ENCODE measurements at places on chromosomes 4 and X. TPM values are rescaled to one million over a fixed set of nuclear protein-coding genes. Genes with fewer than 3 reads are reported as not detected.
A peak's percentile ranks its signal among the peaks of the same experiment; 100 is the strongest.

CYTL1 gene
- polyA plus RNA-seq = 0.51 TPM

SSX4B gene
- polyA plus RNA-seq = not detected

DLG3 gene
- polyA plus RNA-seq = 5.6 TPM

GNRHR gene
- polyA plus RNA-seq = 1.8 TPM

PGAM4 gene
- not detected for polyA plus RNA-seq

TMLHE gene
- 6.7 TPM for polyA plus RNA-seq

DSPP gene
- not detected for polyA plus RNA-seq

GPRASP3 gene
- 0.77 TPM for polyA plus RNA-seq

ZNF275 gene
- polyA plus RNA-seq = 216 TPM

POLN gene
- 6.3 TPM for polyA plus RNA-seq

GRCh38 chr4:138959097-138959815 is 56.3 kb upstream of the NOCT start:
- H3K27ac ChIP-seq = no peak overlapping the region
- H3K4me1 ChIP-seq = peaks cover 3% of the 10 kb centered on the region
- H3K4me3 ChIP-seq = no peak overlapping the region
- no peaks in the 10 kb centered on the region for H3K36me3 ChIP-seq

DNA sequence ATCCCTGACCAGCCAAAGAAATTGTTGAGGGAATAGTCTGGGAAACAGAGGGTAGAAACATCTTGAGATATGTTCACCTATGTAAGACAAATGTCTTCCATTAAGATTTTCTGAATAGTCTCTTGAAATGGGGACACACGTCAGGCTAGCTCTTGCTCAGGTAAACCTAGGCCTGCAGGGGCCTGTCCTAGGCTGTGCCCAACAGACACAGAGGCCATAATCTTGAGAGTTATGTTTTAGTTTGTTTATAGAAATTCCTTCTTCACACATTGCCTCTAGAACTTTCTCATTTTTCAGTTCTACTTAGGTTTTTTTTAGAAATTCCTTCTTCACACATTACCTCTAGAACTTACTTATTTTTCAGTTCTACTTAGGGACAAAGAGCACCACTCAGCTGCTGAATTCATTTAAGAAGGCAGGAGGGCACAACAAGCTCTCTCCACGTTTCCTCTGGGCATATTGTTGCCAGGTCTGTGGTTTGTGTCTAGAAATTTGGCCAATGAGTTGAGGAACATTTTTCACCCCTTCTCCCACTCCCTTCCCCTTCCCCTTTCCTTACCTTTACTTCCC is 94.9 kb downstream of the ARHGAP24 start:
- H3K4me3 ChIP-seq = no peak overlapping the region
- H3K4me1 ChIP-seq = no peaks in the 10 kb centered on the region
- no peak overlapping the region for H3K27ac ChIP-seq
- H3K36me3 ChIP-seq = no peaks in the 10 kb centered on the region
- no peak for DNase-seq
- H3K27me3 ChIP-seq = no peaks in the 10 kb centered on the region

GRCh38 chr4:101199507-101200285 is 147.6 kb downstream of the PPP3CA start:
- no peaks in the 10 kb centered on the region for H3K27me3 ChIP-seq
- H3K4me3 ChIP-seq = no peak overlapping the region
- no peaks in the 10 kb centered on the region for H3K36me3 ChIP-seq
- no peak for DNase-seq
- H3K27ac ChIP-seq = no peak overlapping the region

DNA sequence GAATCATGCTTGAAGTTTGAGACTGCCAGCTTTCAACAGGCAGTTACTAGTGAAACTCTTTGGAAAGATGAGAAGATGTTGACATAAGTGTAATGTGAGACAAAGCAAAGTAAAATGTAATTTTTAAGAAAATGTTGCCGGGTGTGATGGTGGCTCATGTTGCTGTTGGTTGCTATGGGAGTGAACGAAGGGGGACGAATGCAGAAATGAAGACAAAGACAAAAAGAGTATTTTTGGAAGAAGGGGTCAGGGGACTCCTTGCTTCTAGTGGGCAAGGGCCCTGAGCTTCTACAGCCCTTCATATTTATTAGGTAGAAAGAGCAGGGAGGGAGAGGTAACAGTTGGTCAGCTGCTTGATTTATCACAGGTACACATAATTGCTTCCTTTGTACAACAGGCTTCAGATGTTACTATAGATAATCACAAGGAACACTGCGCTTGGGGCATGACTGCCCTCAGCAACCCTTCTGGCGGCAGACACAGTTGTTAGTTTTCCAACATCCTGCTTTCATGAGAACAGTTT is 11.9 kb upstream of the UGDH start:
- no peak for DNase-seq
- no peaks in the 10 kb centered on the region for H3K36me3 ChIP-seq
- no peak overlapping the region for H3K27ac ChIP-seq
- no peak overlapping the region for H3K4me3 ChIP-seq
- H3K27me3 ChIP-seq = no peaks in the 10 kb centered on the region

- peaks cover 6% of the 10 kb centered on the region for H3K4me1 ChIP-seq
- H3K4me3 ChIP-seq = no peak overlapping the region
- H3K27ac ChIP-seq = no peak overlapping the region
- no peaks in the 10 kb centered on the region for H3K36me3 ChIP-seq
- no peak for DNase-seq
Observed at GRCh38 chr4:84973856-84974255, 7.4 kb upstream of the WDFY3 start.

- peaks cover 5% of the 10 kb centered on the region for H3K4me1 ChIP-seq
- no peaks in the 10 kb centered on the region for H3K27me3 ChIP-seq
- H3K4me3 ChIP-seq = no peak overlapping the region
- no peak overlapping the region for H3K27ac ChIP-seq
Observed at GRCh38 chr4:4506961-4507360, 34.9 kb downstream of the STX18 start.

DNA sequence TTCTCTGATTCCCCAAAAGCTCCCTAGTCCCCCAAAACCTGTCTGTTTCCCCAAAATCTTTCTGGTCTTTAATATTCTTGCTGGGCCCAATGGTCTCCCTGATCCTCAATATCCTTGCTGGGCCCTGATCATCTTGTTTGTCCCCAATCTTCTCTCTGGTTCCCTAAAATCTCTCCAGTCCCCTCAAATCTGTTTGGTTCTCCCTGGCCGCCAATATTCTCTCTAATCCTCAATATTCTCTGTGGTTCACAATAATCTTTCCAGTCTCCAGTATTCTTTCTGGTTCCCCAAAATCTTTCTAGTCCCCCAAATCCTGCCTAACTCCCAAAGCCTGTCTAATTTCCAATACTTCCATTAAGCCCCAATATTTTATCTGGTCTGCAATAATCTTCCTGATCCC is 18.5 kb downstream of the P2RY8 start:
- no peaks in the 10 kb centered on the region for H3K4me1 ChIP-seq
- no peak overlapping the region for H3K27ac ChIP-seq
- no peaks in the 10 kb centered on the region for H3K36me3 ChIP-seq
- DNase-seq = no peak

DNA sequence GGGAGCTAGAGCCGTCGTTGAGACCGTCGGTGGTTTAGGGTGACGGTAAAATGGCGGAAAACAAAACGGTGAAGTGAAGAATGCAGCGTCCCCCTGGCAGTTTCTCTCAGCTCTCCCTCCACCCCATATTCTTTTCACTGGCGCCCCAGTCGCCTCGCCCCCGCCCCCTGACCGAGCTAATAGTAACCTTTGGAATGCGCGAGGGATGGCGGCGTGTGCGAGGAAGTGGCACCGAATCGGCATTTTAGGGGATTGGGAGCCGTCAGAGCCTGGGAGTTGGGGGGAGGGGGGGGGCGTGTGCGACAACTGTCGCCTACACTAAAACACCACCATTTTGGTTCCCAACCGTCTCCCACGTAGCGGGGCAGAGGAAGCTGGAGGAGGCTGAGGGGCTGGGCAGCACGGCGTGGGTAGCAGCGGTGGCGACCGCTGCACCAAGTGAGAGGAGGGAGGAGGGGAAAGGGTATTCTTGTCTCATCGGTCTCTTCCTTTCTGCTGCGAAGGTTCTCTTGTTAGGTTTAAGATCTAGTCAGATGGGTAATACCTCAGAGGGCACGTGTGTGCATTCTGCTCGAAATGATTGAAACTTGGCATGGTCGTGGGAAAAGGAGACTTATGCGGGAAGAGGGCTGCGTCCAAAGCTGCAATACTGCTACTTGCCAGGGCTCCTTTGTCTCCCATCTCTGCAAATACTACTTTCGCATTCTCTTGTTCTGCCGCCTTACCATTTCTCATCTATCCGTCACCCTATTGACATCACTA is 840 bp downstream of the ZNF711 start:
- no peaks in the 10 kb centered on the region for H3K36me3 ChIP-seq
- peak overlapping the region; percentile 80 for H3K27ac ChIP-seq
- H3K4me3 ChIP-seq = peak overlapping the region; percentile 54
- no peaks in the 10 kb centered on the region for H3K27me3 ChIP-seq
- DNase-seq = no peak
- no peaks in the 10 kb centered on the region for H3K4me1 ChIP-seq

- no peaks in the 10 kb centered on the region for H3K4me1 ChIP-seq
- no peak overlapping the region for H3K27ac ChIP-seq
- DNase-seq = no peak
- no peaks in the 10 kb centered on the region for H3K36me3 ChIP-seq
Observed at GRCh38 chr4:40003986-40004385, 26.3 kb upstream of the PDS5A start.

DNA sequence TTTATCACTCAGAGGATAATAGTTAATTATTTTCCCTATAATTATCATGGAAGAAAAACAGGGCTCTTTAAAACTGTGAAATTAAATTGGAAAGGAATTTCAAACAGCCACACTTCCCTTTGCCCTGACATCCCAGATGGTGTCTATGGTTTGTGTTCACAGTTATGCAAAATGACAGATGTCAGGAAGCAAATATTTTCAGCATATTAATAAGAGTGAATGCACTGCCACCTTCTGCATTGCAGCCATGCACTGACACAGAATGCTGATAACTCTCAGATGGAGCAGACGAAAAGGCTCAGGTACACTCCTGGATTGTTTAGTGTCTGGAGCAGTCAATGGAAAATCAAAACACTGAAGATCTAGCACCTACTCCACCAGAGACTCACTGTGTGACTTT is 57.6 kb downstream of the RWDD4 start:
- H3K36me3 ChIP-seq = no peaks in the 10 kb centered on the region
- H3K4me3 ChIP-seq = no peak overlapping the region
- no peak for DNase-seq
- H3K27ac ChIP-seq = no peak overlapping the region
- H3K27me3 ChIP-seq = no peaks in the 10 kb centered on the region
- H3K4me1 ChIP-seq = no peaks in the 10 kb centered on the region

- no peaks in the 10 kb centered on the region for H3K36me3 ChIP-seq
- DNase-seq = no peak
- H3K4me3 ChIP-seq = no peak overlapping the region
- no peak overlapping the region for H3K27ac ChIP-seq
- peaks cover 3% of the 10 kb centered on the region for H3K27me3 ChIP-seq
- H3K4me1 ChIP-seq = no peaks in the 10 kb centered on the region
Observed at GRCh38 chrX:138487866-138488265, 223.7 kb downstream of the FGF13 start.

DNA sequence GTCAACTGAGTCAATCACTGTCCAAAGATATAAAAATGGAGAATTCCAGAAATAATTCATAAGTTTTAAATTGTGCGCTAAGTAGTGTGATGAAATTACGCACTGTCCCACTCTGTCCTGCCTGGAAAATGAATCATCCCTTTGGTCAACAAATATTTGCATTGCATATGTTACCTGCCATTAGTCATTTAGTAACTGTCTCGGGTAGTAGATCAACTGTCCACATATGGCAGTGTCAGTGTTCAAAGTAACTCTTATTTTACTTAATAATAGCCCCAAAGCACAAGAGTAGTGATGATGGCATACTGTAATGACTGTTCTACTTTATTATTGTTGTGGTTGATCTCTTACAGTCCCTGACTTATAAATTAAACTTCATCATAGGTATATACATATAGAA is 3.4 kb downstream of the YTHDC1 start:
- H3K4me1 ChIP-seq = peaks cover 74% of the 10 kb centered on the region
- no peaks in the 10 kb centered on the region for H3K36me3 ChIP-seq
- no peak overlapping the region for H3K27ac ChIP-seq
- no peak overlapping the region for H3K4me3 ChIP-seq
- H3K27me3 ChIP-seq = no peaks in the 10 kb centered on the region
- no peak for DNase-seq

- H3K4me1 ChIP-seq = no peaks in the 10 kb centered on the region
- no peak overlapping the region for H3K4me3 ChIP-seq
- no peaks in the 10 kb centered on the region for H3K36me3 ChIP-seq
Observed at GRCh38 chr4:184074677-184075388, 142.8 kb downstream of the ENPP6 start.

- H3K36me3 ChIP-seq = no peaks in the 10 kb centered on the region
- no peak overlapping the region for H3K4me3 ChIP-seq
- H3K4me1 ChIP-seq = peaks cover 16% of the 10 kb centered on the region
- H3K27ac ChIP-seq = no peak overlapping the region
- no peaks in the 10 kb centered on the region for H3K27me3 ChIP-seq
Observed at GRCh38 chr4:10030972-10031667, 9.8 kb upstream of the SLC2A9 start.

- no peak for DNase-seq
- H3K4me3 ChIP-seq = no peak overlapping the region
- H3K27ac ChIP-seq = no peak overlapping the region
- peaks cover 12% of the 10 kb centered on the region for H3K27me3 ChIP-seq
Observed at GRCh38 chrX:67585401-67585800, 41.6 kb downstream of the AR start.

DNA sequence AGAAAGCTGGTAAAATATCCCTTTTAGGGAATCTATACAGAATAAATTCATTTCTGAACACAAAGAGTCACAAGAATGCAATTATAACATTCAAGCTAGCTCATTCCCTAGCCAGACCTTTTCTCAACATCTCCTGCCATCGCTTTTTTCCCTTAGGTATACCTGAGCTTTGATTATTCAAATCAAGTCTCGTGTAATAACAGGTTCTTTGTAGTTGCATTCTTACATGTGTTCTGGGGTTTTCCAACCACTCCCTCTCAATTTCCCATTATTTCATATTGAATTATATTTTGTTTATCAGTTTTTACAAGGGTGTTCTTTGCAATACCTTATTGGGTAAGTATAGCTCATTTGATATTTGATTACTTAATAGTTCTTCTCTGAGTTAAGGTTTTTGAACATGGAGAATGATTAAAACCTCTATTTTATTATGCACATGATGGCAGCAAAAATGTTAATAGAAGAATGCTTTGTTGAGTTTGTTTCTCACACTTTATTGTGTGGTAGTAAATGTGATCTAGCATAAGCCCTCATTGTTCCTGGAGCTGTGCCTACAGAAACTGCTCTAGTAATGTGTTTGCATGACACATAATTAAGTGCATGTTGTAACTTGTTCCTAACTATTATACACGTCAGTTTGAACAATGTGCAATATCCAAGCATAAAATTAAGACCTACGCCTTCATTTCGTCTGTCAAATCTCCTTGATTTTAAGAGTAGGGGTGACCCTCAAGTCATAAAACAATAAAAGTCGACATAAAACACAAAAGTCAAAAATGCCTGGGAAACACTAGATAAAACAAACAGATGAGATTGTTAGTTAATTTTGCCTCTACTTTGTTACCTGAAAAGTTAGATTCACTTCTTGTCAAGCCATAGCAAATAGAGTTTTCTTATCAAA is 124.0 kb upstream of the POF1B start:
- no peaks in the 10 kb centered on the region for H3K4me1 ChIP-seq
- no peaks in the 10 kb centered on the region for H3K27me3 ChIP-seq
- H3K36me3 ChIP-seq = no peaks in the 10 kb centered on the region
- H3K27ac ChIP-seq = no peak overlapping the region

GRCh38 chrX:84340968-84341367 is 153.0 kb upstream of the RPS6KA6 start:
- no peak overlapping the region for H3K27ac ChIP-seq
- H3K36me3 ChIP-seq = no peaks in the 10 kb centered on the region
- no peak overlapping the region for H3K4me3 ChIP-seq
- H3K4me1 ChIP-seq = no peaks in the 10 kb centered on the region
- no peak for DNase-seq

GRCh38 chr4:157128395-157128794 is 52.4 kb downstream of the GLRB start:
- H3K27me3 ChIP-seq = no peaks in the 10 kb centered on the region
- H3K27ac ChIP-seq = no peak overlapping the region
- DNase-seq = peak; percentile 9
- H3K4me1 ChIP-seq = no peaks in the 10 kb centered on the region
- H3K36me3 ChIP-seq = no peaks in the 10 kb centered on the region

Data from adrenal gland (tissue), 19 donors.